ENCODE measurements at places on chromosomes 7 and 10.

- DNase-seq, result no peak
Measured at GRCh38 chr7:85627791-85628586, 441.1 kb upstream of the SEMA3D start.

- no peak for DNase-seq
Measured at GRCh38 chr7:106254525-106255116, 30.2 kb downstream of the NAMPT start.

DNA sequence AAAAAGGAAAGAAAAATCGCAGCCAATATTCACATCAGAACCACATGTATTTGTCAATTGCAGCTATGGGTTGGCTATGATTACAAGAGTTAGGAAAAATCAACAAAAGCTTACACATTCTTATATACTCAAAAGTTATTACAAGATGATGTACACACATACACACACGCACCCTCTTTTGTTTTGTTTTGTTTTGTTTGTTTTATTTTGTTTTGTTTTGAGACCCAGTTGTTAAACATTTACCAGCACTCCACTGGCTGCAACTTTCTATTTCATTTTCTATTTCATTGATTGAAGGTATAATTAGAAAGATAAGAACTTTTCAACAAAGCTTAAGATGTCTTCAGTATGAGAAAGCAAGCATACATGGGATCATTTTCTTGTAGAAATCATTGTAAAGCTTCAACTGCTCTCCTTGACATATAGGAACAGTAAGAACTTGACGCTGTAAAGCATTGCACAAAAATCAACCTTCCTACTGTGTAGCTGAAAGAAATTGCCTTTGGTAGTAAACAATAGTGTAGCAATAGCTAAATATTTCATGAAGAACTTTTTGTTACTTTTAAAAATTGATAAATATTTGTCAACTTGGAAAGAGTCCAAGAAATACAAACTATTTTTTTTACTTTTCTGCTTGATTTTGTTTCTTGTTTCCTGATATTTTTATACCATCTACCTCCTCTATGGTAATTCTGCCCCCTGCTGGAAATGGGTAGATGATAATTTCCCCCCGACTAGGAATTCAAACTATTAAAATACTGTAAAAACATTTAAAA is 205.9 kb downstream of the MBL2 start:
- no peak for DNase-seq

GRCh38 chr7:774161-775109 is 47.4 kb upstream of the PRKAR1B start:
- DNase-seq, result peak; percentile 42

DNA sequence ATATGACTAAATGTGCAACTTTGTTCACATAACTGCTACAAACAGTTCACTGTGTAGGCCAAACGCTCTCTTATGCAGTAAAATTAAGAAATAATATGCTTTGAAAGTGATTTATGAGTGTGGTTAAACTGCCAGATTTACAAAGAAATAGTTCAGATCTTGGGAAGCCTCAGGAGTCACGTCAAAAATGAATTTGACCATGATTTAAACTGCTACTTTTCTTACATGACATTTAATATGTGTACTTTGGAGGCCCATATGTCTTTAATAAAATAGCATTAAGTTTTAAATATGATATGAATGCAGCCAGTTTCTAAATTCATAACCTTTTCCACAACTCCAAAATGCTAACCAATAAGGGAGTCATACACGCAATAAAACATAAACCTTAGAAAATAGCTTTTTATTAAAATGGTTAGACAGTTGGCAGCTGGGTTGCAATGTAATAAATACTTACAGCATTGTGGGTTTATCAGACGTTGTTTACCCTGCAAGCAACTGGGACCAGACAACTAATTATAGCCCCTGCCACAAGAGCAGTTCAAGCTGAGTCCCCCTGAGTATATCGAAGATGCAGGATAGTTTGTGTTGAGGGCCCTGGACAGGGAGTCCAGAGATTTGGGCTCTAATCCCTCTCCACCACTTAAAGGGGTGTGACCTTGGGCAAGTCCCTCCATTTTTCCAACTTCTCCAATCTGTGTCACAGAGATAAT is 640.4 kb downstream of the LRMDA start:
- DNase-seq, result no peak

DNA sequence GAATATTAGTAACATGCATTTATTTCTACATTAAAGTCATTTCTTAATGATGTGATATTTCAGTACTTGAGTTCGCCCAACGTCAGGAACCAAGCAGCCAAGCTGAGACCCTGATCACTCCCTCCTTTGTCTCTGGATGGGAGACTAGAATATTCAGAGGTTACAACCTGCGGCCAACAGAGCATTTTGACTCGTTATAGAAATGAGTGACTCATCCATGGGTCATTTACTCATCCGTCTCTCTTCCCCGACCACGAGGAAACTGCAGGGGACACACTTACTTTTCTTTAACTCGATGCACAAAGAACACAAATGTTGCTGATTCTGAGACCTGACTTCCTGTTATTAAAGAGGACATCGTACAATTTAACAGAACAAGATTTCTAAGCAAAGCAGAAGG is 343.3 kb downstream of the FRMD4A start:
- no peak for DNase-seq

- DNase-seq, result no peak
Measured at GRCh38 chr10:104617831-104618230, 23.3 kb upstream of the SORCS3 start.

DNA sequence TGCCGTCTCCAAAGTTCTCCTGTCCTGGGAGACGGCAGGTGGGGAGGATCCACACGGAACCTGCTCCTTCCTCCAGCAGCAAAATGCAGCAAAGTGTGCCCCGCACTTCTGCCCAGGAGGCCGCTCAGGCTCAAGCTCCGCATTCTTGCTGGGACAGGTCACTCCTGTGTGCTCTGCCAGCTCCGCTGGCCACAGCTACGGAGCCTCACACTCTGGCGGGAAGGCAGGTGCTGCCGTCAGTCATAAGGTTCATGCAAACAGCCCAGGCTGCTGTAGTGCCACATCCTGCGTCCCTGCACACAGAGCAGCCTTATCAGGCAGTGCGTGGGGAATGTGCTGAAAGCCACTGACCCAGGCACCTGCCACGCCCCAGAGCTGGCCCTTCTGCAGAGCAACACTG is 22.4 kb downstream of the ADGRA1 start:
- DNase-seq, result no peak

DNA sequence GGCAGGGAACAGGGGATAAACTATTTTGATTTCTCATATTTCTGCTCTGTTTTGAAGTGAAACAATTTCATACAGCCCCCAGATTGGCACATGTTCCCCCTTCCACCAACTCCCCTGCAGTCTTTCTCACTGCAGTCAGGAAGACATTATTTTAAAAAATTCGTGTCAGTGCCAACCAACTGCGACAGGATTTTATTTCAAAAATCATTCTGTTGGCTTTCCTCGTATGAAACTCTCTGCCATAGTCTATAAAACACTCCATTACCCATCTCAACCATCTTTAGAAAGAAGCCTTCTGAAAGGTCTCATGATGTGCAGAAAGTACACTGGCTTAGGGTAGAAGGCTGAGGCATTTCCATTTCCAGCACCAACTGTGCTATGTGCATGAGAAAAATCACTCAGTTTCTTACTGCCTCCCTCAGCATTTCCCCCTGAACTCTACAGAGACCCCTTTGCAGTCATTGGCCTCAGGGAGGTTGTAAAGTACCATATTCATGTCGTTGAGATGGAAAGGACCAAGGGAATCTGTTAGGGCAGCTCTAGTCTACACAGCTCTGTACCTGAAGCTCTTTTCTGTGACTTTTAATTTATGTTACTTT is 46.9 kb downstream of the STEAP1B start:
- DNase-seq, result no peak

DNA sequence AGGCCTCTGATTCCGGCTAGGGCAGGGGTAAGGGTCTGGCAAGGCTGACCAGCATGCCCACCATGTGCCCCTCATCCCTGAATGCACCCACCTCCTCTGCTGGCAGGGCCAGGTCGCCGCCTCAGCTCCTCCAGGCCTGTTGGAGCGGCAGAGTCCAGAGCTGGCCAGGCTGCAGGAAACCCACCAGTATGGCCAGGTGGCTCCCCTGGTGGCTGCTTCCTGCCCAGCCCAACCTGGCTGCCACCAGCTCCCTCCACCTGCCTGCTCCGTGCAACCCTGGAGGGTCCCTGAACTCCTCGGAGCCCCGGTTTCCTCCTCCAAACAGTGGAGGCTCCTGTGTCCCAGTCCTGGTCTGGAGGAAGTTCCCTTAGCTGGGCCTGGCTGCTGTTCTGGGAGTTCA is 39.6 kb downstream of the MICALL2 start:
- no peak for DNase-seq

- no peak for DNase-seq
Measured at GRCh38 chr7:152956006-152956405, 196.5 kb downstream of the ACTR3B start.

DNA sequence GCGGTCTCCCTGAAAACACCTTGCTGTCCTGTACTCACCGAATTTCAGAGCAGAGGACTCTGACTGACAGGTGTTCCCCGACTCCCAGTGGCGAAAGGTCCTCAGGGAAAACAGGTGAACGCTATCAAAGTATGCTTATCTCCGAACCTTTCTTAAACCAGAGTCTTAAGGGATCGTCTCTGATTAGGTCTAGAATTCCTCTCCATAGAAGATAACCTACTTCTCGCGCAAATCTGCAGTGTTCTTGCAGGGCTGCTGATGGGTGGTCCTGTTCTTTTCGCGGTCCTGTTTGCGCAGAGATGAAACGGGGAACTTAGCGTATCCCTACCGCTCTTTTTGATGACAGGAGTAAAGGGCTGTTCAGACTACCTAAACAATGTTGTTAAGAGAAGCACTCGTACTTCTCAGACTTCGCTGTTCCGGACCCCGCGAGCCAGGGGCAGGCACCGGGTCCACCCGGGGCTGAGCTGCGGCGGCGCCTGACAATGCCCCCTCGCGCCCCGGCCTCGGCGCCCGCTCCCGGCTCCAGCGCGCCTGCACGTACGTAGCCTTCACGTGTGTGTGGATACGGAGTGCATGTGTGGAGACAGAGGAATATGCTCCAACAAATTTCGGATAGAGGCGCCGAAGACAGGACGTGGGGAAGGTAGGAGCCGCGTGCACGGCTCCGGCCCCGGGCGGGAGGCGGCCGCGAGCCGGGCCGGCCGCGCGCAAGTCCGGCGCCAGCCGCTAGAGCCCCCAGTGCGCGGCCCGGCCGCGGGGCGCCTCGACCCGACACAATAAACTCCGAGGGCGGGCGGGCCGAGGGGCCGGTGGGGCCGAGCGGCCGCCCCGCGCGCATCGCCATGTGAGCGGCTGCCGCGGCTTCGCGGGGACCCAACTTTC is 766 bp upstream of the ZMYND11 start:
- peak; percentile 15 for DNase-seq

- DNase-seq, result no peak
Measured at GRCh38 chr10:3165196-3165595, 7.4 kb downstream of the PITRM1 start.

DNA sequence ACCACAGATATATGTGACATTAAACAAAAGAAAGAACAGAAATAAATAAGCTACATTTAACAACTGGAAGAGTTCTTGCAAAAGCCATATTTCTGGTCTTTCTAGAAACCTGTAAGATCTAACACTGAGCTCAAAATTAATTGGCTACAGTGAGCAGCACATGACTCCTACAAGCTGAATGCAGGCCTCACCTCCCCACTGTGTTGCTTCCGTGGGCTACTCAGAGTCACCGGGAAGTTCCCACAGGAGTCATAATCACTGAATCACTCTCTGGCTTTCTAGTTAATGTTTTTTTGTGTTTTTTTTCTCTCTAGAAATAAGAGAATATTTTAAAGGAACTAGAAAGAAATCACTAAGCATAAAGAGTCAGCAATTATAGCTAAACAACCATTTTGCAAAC is 10.2 kb upstream of the MRPS24 start:
- DNase-seq, result no peak

DNA sequence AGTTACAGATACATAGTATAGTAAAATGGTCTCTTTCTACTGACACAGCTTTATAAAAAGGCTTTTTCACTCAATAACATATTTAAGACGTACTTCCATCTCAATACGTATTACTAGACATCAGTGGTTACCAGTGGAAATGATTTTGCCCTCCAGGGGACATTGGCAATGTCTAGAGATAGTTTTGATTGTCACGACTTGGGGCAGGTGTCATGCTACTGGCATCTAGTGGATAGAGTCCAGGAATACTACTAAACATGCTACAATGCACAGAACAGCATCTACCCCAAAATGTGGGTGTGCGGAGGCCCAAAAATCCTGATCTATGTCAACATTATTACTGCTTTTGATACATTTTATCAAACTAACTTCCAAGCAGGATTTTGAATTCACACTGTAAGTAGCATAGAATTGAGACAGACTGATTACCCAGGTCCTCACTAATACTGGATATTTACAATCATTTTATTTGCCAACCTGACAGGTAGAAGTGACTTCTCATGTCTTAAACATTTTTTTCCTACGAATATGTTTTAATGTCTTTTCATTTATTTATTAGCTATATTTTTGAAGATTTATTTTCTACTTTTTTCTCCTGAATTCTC is 53.8 kb downstream of the HGF start:
- no peak for DNase-seq

DNA sequence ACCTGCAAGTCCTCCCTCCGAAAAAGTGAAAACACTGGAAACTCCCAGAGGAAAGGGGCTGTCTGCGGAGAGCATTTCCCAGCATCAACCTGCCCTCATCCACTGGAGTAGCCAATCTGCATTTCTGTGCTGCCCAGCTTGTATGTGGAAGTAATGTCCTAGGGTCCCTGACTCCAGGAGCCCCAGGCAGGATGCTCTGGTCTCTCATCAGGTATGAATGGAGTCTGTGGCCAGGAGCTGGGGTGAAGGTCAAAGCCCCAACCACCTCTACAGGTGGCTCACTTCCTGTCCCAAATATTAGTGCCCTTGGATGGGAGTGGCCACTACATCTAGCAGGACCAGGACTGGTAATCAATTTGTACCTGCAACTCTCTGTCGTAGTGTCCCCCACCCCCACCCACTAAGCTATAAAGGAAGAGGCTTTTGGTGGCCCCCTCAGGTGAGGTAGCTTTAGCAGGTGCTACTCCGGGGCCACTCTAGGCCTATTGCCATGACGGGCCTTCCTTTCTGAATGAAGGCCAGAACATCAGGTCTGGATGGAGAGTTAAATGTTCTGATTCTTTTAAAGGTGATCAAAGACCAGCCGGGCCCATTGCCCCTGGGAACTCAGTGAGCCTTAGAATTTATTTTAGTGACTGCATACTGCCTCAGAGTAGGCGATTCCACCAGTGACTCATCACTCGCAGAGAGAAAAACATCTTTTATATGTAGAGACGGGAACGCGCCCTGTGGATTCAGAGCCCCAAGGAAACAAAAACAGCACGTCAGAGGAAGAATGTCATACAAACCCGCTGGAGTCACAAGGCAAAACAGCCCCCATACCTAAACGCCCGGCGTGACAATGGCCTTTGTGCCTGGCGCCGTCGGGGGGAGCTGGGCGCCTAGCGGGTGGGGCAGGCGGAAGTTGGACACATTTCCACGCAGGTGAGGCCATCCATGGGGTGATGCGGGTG is 13.0 kb downstream of the EN2 start:
- DNase-seq, result no peak

DNA sequence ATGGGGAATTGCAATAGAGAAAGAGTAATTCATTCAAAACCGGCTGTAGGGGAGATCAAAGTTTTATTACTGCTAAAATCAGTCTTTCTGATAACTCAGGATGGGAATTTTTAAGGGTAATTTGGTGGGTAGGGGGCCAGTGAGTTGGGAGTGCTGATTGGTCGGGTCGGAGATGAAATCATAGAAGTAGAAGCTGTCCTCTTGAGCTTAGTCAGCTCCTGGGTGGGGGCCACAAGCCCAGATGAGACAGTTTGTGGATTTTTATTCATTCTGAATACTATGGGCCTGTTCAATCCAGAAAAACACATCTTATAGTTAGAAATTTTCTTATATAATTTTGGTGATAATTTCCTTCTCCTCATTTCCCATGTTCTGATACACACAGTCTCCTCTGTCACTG is 25.4 kb downstream of the CALD1 start:
- DNase-seq, result no peak

- no peak for DNase-seq
Measured at GRCh38 chr7:145269418-145270161, 433.7 kb upstream of the TPK1 start.

Measured in stimulated activated CD8-positive, alpha-beta memory T cell treated with anti-CD3 and anti-CD28 coated beads, Interleukin-12 subunit alpha, Interleukin-12 subunit beta, amount 100 ng/mL, for 4 hours (primary cell).